ENCODE measurements at places on chromosomes 2 and 18. TPM values are rescaled to one million over a fixed set of nuclear protein-coding genes. Genes with fewer than 3 reads are reported as not detected.

The EGR4 gene
- not detected for total RNA-seq

The NT5DC4 gene
- total RNA-seq: not detected

The CEBPZOS gene
- 27.6 TPM for total RNA-seq

The EMX1 gene
- total RNA-seq: not detected

The PJVK gene
- 1.6 TPM for total RNA-seq

The OTOS gene
- not detected for total RNA-seq

The SLC14A1 gene
- 5.6 TPM for total RNA-seq

The OSR1 gene
- total RNA-seq: 117 TPM

The PLCD4 gene
- 1.2 TPM for total RNA-seq

The NGEF gene
- total RNA-seq: 1.1 TPM

The SGO2 gene
- 23.3 TPM for total RNA-seq

The ZNF385B gene
- 4.8 TPM for total RNA-seq

The NOL4 gene
- total RNA-seq: not detected

The SLC9A4 gene
- not detected for total RNA-seq

The IL37 gene
- not detected for total RNA-seq

The RGPD6 gene
- total RNA-seq: 45.0 TPM

The GYPC gene
- 38.7 TPM for total RNA-seq

The LYPD6 gene
- total RNA-seq: not detected

The MEIS1 gene
- 78.2 TPM for total RNA-seq
